ENCODE measurements at places on chromosomes 7 and 10.
A peak's percentile ranks its signal among the peaks of the same experiment; 100 is the strongest.

- no peak for ATAC-seq
Measured at GRCh38 chr7:112174192-112174591, 32.0 kb downstream of the DOCK4 start.

DNA sequence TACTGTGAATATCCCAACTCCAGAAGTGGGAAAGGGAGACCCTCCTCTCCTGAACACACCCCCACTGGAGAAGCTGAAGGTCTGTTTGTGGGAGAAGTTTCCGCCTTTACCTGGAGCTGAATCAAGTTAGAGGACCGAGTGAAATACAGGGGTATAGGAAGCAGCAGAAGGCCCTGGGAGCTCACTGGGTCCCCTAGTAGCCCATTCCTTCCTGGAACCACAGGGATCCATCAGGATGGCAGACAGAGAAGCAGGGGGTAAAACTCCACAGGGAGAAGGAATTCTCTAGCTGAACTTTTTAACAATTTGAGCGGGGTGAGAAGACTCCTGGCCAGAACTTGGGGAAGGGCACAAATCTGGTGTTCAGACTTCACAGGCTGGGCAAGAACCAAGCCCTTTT lies 275.8 kb downstream of the GRID1 start:
- ATAC-seq, result no peak

- no peak for ATAC-seq
Measured at GRCh38 chr10:63829573-63830149, 308.5 kb downstream of the REEP3 start.

- ATAC-seq, result no peak
Measured at GRCh38 chr7:111475419-111475748, 86.9 kb downstream of the IMMP2L start.

DNA sequence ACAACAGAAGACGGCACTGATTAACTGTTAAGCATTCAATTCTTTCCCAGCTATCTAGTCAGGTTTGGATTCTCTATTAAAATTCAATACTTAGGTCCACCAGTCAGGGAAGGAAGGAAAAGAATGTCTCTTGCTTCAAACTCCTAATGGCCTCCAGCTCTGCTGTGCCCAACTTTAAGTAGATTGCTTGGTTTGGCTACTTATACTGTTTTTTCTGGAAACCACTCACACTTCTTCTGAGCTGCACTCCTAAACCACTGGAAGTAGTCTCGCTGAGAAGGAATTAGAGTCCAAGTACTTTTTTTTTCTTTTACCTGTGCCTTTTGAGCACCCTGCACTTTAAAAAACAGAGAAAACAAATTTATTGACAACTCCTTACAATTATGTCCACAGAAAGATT lies 26.7 kb upstream of the COL1A2 start:
- no peak for ATAC-seq

GRCh38 chr10:100968863-100969186 lies 479 bp upstream of the SEMA4G start:
- no peak for ATAC-seq

GRCh38 chr10:111475720-111476119 lies 398.9 kb downstream of the ADRA2A start:
- ATAC-seq, result no peak

GRCh38 chr10:121710207-121710606 lies 112.0 kb upstream of the FGFR2 start:
- no peak for ATAC-seq

- peak; percentile 50 for ATAC-seq
Measured at GRCh38 chr10:96743988-96744585, 23.8 kb upstream of the PIK3AP1 start.

DNA sequence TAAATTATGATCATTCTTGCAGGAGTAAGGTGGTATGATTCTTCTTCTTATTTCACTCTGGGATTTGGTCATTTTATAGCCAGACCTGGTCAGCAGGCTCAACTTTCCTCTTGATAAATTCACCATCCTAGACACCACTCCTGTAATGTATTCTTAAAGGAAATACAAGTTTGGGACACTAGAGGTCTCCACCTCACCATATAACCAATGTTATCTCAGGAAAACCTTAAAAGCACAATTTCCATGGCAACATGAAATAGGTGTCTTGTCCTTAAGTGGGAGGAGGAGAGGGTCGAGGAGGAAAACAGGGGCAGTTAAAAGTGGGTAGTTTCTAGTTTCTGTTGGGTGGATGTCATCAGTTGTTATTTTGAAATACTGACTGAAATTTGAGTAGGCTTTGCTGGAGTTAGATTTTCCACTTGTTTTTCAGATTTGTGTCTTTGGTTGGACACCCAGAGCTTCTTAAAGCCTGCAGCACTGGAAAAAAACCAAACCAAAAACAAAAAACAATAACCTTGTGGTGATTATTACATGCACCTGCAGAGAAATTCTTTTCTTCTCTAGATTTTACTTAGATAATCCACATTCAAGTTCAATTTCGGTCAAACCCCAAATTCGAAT lies 163.1 kb downstream of the PRKCQ start:
- peak; percentile 53 for ATAC-seq

GRCh38 chr7:29748286-29749099 lies 57.8 kb upstream of the WIPF3 start:
- ATAC-seq, result no peak

DNA sequence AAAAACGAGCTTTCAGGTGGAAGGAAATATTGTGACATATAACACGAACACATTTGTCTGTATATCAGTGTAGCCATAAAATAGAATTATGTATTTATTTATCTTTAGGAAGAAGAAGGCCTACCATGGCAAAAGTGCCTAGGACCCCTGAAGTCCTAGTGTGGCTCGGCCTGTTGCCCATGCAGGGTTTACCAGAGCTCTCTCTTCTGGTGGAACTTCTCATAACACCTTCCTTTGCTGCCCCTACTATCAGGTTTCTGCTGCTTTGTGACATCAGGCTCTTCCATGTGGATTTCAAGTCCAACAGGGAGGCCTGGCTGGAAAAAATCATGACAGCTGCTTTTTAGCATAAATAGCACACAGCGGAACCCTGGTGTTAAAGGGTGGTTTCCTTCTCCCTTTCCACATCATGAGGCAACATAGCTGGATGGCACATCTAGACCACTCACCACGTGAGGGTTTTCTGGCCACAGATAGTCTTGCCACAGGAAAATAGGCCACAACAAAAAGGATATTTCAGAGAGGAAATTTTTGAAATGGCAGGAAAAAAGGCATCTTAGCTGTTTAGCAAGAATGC lies 44.8 kb upstream of the ADO start:
- ATAC-seq, result no peak

GRCh38 chr10:49185213-49185612 lies 3.0 kb downstream of the TMEM273 start:
- no peak for ATAC-seq

DNA sequence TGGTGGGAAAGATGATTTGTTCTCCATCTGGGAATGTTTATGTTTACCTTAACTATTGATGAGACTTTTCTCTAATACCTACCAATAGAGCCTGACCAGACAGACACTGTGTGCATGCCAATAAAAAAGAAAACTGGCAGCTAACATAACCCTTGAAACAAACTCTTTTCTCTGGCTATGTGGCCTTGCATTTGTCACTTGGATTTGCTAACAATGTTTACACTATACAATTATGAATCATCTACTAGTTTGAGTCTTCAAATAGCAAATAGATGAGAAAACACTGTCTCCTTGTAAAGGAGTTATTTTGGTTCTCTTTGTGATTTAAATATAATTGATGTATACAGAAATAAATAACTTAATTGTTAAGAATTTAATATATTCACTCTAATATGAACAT lies 273.1 kb downstream of the SEMA3D start:
- ATAC-seq, result no peak

- ATAC-seq, result no peak
Measured at GRCh38 chr7:99027841-99028240, 116.1 kb downstream of the SMURF1 start.

- ATAC-seq, result peak; percentile 99
Measured at GRCh38 chr7:12257582-12257981, 46.5 kb downstream of the TMEM106B start.

DNA sequence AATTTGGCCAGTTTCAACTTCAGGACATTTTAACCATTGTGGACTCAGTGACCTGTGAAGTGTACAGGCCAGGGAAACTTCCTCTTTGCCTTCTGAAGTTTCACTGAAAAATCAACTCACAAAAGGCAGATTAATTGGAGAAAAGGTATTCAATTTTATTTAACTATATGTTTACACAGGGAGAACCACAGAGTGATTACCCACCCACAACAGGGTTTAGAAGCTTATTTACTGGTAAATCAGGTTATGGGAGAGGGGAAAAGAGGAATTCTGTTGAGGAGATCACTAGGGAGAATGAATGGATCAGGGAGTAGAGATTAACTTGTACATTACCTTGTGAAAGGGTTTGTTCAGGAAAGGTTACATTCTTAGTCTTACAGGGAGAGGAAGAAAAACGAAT lies 1.7 kb upstream of the AKR1D1 start:
- ATAC-seq, result no peak

GRCh38 chr7:134561-135256 lies 57.7 kb upstream of the FAM20C start:
- no peak for ATAC-seq

- ATAC-seq, result no peak
Measured at GRCh38 chr10:64196638-64197315, 675.6 kb downstream of the REEP3 start.

DNA sequence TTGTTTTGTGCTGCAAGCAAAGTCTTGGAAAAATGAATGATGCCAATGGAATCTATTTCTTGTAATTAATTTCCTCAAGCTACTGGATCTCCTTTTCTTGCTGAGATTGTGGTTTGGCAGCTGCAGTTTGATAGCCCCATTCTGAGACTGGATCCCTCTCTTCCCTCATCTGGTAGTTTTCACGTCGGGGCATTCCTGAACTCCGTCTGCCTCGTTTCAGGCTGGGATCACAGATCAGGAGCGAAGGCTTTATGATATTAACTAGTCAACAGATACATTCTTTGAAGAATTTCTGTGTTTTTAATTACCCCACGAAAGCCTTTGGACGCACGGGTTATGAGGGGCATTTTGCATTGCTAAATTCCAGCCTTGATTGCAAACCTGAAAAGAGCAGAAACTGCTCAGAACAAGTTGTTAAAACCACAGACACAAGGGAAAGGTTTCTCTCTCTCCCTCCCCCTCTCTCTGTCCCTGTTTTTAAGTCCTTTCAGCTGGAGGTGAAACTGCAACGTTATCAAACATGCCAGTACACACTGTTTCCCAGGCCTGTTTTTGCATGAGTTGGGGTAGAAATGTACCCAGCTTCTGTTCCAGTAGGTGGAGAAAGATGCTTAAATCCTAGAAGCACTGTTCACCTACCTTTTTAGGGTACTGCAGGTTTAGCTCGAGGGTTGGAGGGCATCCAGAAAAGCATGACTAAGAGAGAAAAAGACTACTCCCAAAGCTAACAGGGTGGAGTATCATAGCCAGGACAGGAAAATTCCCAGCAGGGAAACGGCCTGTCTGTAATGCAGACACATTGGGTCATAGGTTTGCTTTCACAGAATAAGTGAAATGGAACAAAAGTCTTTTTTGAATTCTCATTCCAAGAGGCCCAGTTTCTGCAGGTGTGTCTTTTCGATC lies 124.3 kb downstream of the CUX1 start:
- no peak for ATAC-seq

DNA sequence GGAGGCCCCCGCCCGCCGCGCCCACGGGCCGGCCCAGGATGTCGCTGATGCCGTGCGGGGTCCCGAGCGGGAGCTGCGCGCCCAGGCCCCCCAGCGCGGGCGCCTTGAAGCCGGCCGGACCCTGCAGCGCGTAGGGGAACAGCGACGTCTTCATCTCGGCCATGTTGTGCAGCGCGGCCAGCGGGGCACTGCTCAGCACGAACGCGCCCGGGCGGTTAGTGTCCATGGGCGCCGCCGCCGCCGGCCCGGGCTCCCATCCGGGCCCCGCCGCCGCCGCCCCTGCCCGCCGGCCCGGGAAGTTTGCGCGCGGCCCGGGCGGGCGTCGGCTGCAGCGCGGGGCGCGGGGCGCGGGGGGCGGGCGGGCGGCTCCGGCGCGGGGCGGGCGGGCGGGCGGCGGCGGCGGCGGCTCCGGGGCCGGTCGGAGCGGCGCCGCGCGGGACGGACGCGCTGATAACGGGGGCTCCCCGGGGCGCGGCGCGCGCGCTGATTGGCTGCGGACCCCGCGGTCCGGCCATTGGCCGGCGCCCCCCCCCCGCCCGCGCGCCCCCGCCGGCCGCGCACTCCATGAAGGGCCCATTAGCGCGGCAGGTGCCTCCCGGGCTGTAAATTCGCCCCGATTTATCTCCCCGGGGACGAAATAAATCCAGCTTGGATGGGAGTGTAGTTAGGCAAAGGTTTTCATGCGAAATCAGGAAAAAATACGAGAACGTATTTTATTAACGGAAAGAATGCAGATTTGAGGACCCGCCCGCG lies at the start of gene NKX6-2:
Gene NKX6-2 (minus strand): TSS at position 425 of the 753 bp plus-strand sequence. CDS start 199 bp downstream, at position 226.
- no peak for ATAC-seq

- no peak for ATAC-seq
Measured at GRCh38 chr7:137342265-137342664, 1.3 kb downstream of the PTN start.

DNA sequence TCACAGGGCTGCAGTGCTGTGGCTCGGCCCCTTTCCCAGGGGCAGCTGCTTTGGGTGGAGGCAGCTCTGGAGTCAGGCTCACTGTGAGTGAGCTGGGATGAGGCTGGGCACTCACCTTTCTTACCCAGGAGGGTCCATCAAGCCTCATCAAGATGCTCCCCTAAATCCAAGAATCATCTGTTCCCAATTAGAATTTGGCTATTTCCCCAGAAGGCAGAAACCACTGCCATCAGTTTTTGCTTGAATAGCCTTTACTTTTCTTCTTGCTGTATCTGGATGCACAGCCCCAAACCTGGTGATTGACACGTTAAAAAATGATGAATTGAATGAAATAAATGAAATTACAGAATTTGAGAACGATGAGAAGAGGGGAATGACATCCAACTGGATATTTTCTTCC lies 74.3 kb upstream of the LYZL1 start:
- no peak for ATAC-seq

GRCh38 chr7:153400735-153401593 lies 641.4 kb downstream of the ACTR3B start:
- ATAC-seq, result no peak

DNA sequence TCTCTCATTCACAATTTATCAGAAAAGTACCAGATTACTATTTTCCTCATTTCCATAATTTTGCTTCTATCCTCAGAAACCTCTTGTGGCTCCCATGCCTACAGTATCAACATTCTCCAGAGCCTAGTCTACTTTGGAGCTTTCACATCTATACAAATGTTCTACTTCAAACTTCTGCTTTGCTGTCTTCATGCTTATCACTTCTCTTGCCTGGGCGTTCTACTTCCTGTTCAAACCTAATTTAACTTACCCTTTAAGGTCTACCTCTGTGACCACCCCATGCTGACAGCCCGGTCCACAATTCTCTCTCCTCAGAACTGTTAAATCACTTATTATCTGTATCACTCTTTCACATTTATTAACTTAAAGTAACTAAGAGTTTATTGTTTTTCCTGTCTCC lies 6.1 kb upstream of the PTPN12 start:
- peak; percentile 95 for ATAC-seq

GRCh38 chr10:8278099-8278498 lies 223.6 kb downstream of the GATA3 start:
- ATAC-seq, result no peak

- no peak for ATAC-seq
Measured at GRCh38 chr7:123204206-123204835, 4.6 kb upstream of the SLC13A1 start.

DNA sequence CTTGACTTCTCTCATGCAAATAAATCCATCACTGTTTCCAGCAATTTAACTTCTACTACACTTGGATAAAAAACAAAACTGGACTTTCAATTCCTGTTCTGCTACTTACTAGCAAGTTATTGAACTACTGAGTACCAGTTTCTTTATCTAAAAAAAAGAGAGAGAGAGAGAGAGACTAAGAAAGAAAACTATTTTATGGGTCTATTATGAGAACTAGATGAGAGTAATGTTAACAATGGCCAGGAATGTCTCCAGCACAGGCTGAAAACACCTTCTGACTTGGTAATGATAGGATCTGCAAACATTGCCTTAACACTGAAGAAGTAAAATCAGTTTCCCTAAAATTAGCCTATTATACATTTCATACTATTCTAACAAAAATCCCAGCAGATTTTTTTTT lies 5.2 kb downstream of the TSPAN12 start:
- no peak for ATAC-seq

Measured in stimulated activated memory B cell treated with anti-CD40 and anti-IgM and Interleukin-4, amounts not matched to agents 10 μg/mL and 1 μg/mL and 100 μg/mL, for 72 hours (primary cell).